Renal cortical epithelial cell (primary cell): ENCODE measurements at places on chromosomes 4 and X. TPM values are rescaled to one million over a fixed set of nuclear protein-coding genes. Genes with fewer than 3 reads are reported as not detected.
A peak's percentile ranks its signal among the peaks of the same experiment; 100 is the strongest.

FGFBP2 gene
- total RNA-seq = not detected in 2 replicates

DNA sequence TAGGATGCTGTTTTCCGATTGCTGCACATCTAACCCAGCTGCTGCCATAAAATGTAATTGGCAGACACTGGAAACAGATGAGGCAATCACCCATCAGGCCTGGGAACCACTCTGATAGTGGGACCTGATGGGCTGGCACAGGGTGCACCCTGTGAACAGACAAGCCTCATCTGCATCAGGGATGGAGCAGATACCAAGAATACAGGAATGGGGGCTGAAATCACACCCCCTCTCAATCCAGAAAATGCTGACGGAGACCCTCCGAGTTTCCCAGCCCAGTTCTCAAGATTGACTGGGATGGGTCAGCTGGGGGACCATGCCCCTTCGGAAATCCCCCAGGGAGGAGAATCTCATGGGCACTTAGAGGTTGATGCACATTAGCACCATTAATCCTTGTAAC lies 28.8 kb upstream of the PPP2R2C start:
- no peak for DNase-seq

COX7B2 gene
- not detected in 2 replicates for total RNA-seq

- no peak for DNase-seq
Observed at GRCh38 chr4:135533053-135533452, 1331.5 kb upstream of the PABPC4L start.

GRCh38 chr4:112817933-112818593 lies 181.1 kb downstream of the LARP7 start:
- peak; percentile 91 for DNase-seq

GRCh38 chrX:133660281-133660680 lies 245.0 kb upstream of the GPC4 start:
- peak; percentile 79 for DNase-seq

DNA sequence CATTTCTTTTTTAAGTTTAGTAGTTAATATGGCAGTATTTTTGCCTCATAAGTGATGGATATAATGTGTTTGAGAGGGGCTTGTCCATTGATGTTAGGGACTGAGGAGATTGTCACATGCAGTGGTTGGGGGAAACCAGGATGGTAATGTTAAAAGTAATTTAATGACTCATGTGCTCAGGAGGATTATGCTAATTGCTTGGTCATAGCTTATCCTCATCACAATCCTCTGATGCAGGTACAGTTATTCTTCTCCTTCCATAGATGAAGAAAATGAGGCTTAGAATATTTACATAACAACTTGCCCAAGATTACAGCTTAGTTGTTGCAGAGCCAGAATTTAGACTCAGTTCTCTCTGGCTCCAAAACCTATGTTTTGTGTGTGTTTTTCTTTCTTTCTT lies 94.4 kb upstream of the SCML1 start:
- DNase-seq = no peak

GRCh38 chrX:24100713-24101112 lies 46.0 kb downstream of the EIF2S3 start:
- peak; percentile 11 for DNase-seq

DNA sequence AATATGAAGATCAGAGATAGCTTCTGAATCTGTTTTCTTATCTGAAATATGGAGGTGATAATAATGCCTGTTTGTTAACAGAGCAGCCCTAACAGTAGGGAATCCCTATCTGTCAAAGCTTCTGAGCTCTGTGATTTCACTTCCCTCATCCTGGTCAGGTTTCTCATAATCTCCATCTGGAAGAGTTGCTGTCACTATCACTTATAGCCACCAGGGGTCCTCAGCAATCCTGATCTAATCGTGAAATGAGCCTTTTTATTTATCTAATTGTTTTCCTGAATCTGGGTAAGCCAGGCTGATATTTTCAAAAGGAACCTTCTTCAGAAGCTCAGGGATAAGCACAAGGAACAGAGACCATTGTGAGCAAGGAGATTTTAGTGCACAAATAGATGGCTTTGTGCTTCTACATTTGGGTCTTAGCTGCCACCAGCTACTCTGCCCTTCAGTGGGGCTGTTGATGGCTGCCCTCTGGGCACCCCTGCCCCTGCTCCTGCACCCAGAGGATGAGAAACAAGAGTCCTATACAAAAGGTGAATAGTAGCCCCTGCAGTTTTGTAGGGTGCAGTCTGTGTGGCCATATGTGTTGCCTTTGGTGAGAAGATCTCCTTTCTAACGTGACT lies 196.4 kb upstream of the RADX start:
- DNase-seq = peak; percentile 25

NPNT gene
- total RNA-seq = 10.3 and 47.2 TPM in 2 replicates

GRCh38 chrX:28969126-28969525 lies 381.9 kb downstream of the IL1RAPL1 start:
- no peak for DNase-seq

DNA sequence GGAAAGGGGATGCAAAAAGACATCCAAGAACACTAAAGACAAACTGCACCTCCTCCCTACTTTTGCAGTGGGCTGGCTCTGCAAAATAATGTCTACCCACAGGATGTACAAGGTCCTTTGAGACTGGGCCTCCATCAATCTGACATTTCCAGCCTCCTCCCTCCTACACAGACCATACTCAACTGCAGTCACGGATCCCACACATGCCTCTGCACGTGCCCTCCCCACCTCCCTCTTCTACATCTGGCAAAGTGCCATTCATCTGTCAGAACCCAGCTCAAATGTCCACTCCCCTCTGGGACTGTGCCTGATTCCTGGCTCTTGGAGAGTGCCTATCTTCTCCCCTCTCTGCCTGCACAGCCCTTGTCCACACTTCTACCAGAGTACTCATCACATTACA lies 50.3 kb downstream of the CHRDL1 start:
- DNase-seq = no peak

SLC16A2 gene
- 5.9 and 19.5 TPM in 2 replicates for total RNA-seq

DNA sequence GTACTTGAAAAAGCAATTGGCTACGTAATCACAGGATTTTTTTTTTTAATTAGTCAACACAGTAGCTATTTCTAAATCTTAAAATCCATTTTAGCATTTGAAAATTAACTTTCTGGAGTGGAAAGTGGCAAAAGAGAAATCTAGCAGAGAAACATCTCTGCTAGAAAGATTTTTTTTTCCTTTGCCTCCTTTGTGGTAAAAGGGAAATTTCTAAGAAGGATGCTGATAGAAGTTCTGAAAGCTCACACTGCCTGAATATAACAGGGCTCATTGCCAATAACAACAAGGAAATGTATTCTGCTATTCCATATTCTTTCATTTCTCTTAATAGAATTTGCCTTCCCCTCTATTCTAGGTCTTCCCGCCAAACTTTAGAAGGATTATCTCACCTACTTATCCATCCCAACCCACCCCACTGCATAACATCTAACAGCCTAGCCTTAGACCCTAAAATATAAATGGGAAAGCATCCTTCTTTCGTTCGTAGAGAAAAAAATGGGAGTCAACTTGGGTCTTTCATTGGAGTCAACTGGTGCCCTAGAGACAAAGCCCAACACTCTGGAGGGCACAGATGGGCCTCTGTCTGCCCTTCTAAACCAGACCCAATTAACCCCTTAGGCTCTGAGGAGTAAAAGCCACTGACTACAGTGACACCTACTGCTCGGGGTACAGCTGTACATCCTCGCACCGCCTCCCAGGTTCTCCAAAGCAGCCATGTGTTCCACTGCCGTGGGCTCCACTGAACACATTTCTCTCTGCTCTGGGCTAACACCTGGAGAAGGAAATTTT lies 103.9 kb downstream of the MAML3 start:
- DNase-seq = no peak

BMP3 gene
- total RNA-seq = under 0.01 TPM in 1 of 2 replicates, not detected in the other

- peak; percentile 2 for DNase-seq
Observed at GRCh38 chrX:73127700-73128241, 48.5 kb upstream of the PABPC1L2A start.

VEGFD gene
- 0.05 TPM in 1 of 2 replicates, not detected in the other for total RNA-seq

DNA sequence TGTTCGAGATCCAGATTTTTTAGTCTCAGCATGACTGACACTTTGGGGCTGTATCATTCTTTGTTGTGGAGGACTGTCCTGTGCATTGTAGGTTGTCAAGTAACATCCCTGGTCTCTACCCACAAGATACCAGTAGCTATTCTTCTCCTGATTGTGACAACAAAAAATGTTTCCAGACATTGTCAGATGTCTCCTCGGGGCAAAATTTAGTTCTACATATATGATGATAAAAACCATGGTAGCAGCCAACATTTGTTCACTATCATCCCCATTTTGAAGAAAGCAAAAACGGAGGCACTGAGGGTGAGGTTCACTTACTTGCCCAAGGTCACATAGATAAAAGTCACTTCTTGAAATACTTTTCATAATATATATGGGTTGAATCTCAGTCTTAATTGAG lies 11.3 kb downstream of the REPS2 start:
- no peak for DNase-seq

DNA sequence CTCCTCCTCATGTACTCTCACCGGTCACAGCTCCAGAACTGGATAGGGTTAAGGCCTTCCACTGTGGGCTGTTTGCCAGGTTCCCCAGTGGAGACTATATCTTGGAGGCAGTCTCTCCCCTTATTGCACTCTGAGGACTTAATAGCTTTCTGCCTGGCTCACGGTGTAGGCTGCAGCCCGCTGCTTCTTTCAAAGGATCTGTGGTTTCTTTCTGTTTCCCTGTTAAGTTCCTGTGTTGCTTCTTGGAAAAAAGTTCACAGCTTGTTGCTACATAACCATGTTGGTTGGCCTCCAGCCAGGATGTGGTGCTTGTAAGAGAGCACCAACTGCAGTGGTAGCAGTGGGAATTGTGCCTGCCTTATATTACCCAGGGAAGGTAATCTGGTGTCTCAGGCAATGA lies 24.9 kb upstream of the ZDHHC15 start:
- peak; percentile 10 for DNase-seq

GRCh38 chrX:15790769-15791290 lies 546 bp downstream of the ZRSR2 start:
- peak; percentile 13 for DNase-seq

GALNTL6 gene
- not detected in 2 replicates for total RNA-seq

GRCh38 chrX:110691446-110691845 lies 104.2 kb downstream of the CHRDL1 start:
- DNase-seq = peak; percentile 37

DNA sequence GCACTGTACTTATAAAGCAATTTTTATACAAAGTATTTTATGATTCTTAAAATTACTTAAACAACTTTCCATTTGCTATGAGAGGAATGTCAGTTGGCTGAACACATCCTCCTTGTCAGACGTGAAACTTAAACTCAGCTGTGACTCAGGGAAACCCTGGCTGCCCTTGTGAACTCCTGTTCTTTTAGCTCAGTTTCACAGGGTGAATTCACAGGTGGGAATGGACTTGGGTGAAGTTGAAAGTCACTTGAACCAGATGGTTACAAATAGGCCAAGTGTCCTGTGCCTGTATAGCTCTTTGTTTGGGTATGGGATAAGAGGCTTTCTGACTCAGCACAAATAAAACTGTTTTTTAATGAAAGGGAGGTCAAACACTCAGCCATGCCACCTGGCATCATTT lies 67.4 kb upstream of the FAM47B start:
- peak; percentile 82 for DNase-seq

BEX1 gene
- 0.20 TPM in 1 of 2 replicates, not detected in the other for total RNA-seq

HTRA3 gene
- 0.05 and 0.35 TPM in 2 replicates for total RNA-seq

UGT2B11 gene
- total RNA-seq = not detected in 2 replicates

RGN gene
- total RNA-seq = 1.6 and 1.7 TPM in 2 replicates

- DNase-seq = no peak
Observed at GRCh38 chr4:159049780-159050375, 53.0 kb upstream of the RAPGEF2 start.

DNA sequence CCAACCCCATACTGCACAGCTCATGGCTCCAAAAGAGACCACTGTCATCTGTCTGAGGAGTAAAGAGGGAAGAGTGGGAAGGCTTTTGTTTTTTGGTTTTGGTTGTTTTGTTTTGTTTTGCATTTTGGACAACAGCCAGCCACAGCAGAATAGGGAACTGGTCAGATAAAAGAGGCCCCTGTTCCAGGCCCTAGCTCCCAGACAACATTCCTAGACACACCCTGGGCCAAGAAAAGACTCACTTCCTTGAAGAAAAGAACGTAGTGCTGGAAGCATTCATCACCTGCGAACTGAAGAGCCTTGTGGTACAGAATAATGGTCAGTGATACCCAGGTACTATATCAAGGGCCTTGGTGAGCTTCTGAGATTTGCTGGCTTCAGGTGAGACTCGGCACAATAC lies 619.4 kb upstream of the SPANXN1 start:
- DNase-seq = no peak

TACC3 gene
- total RNA-seq = 5.4 and 7.6 TPM in 2 replicates

GIMD1 gene
- not detected in 2 replicates for total RNA-seq

GRCh38 chr4:2063557-2064275 lies 4.6 kb downstream of the NAT8L start:
- no peak for DNase-seq

GRCh38 chr4:43496188-43496587 lies 603.7 kb downstream of the GRXCR1 start:
- no peak for DNase-seq

GRCh38 chr4:112411781-112412550 lies 104.0 kb downstream of the NEUROG2 start:
- no peak for DNase-seq

- DNase-seq = peak; percentile 87
Observed at GRCh38 chr4:138967313-138967712, 48.3 kb upstream of the NOCT start.

- no peak for DNase-seq
Observed at GRCh38 chr4:2771264-2771663, 15.1 kb upstream of the TNIP2 start.

- no peak for DNase-seq
Observed at GRCh38 chr4:36115312-36115711, 129.0 kb downstream of the ARAP2 start.

DNA sequence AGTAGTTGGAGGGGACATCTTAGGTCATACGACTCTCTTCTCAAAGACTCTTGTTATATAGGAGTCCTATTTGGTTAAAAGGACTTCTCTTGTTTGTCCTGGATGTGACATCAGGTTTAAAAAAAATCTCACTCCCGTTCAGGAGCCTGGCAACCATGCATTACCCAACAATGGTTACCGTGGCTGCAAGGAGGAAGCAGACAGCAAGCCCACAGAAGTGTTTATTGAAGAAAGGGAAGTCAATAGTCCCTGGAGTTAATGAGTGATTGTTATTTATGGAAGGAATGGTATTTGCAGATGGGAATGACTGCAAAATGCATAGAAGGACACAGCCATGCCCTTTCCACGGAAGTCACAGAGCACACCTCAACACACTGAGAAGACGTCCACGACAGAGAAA lies 75.9 kb upstream of the ENPP6 start:
- DNase-seq = peak; percentile 72

- peak; percentile 58 for DNase-seq
Observed at GRCh38 chr4:74366367-74366911, 1.5 kb downstream of the EREG start.

GRCh38 chr4:67869580-67870190 lies 14.1 kb downstream of the TMPRSS11D start:
- DNase-seq = no peak

DNA sequence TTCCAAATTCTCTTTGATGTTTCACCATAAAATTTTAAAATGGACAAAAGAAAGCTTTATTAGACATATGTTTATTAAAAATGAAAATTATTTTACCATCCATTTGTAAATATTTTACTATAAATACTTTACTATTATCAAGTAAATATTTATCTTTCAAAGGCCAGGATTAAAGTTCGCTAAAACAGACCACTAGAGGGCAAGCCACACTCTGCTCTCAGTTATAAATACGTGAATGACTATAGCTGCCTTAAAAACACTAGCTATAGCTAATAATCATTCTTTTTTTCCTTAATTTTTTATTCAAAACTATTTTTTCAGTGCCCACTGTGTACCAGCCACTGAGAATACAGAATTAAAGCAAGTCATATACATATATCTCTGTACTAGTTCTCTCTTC lies 38.6 kb downstream of the UNC5C start:
- DNase-seq = peak; percentile 31

PFKFB1 gene
- 0.10 and 0.69 TPM in 2 replicates for total RNA-seq

GRCh38 chr4:159013692-159014091 lies 89.2 kb upstream of the RAPGEF2 start:
- DNase-seq = no peak

RBM47 gene
- total RNA-seq = 82.5 and 196 TPM in 2 replicates
